ENCODE measurements at places on chromosomes 3 and 15.

DNA sequence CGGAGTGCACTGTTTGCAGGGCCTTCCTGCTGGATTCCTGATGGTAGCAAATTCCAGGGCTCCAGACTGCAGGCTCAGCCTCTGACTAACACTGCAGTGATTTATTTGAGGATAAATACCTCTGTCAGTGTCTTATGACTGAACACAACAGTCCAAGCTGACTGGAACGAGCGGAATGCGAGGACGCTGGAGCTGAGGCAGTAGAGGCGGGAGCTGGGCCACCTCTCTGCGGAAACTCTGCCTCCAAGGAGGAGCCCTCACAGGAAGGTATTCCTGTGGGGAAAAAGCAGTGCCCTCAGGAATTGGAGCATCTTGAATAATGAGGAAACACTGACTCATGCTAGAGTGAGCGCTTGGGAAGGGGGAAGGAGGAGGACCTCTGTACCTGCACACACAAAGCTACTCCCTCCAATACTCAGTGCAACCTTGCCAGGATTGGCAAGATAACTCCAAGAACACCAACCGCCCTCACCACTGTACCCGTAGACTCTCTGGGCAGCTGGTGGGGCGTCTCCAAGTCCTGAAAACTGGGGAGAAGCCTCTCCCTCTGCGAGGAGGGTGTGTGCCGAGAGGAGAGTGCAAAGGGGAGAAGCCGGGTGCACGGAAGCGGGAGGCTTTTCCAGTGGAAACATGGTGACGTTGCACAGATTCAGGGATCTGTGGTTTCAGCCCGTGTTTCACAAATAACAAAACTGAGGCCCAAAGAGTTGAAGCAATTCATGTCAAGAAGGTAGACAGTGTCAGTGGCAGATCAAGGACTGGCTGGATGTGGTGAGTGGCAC lies 43.0 kb downstream of the VGLL4 start:
- no peak for DNase-seq

GRCh38 chr15:70423267-70423666 lies 325.6 kb upstream of the TLE3 start:
- DNase-seq: no peak

DNA sequence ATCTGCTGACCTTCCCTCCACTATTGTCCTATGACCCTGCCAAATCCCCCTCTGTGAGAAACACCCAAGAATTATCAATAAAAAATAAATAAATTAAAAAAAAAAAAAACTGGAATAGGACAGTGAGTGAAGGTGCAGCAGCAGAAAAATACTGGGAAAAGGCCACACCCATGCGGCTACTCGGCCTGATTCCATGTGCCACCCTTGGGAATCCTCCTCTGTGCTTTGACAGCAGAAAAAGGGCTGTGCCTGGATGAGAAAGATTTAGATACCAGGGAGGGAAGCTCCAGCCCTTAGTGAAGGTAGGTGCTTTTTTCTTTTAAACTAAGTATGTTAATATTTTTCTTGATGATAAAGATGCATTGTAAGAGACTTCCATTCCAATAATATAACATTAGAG lies 107.8 kb downstream of the CTNNB1 start:
- no peak for DNase-seq

DNA sequence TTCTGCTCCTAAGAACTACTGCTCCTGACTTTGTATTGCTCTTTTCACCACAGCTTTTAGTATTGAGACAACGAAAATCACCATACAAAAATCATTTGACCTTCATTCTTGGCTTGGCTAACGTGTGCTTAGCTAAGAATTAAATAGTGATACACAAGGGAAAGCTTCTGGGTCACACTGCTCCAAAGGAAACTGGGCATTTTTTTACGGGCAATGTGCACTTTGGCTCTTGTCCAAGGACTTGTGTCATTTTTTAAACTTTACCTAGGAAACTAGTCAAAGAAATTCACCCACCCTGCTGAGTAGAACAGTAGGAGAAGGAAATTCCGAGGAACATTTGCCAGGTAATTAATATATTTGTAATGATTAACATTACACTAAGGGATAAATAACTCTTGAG lies 19.8 kb downstream of the WDR72 start:
- no peak for DNase-seq

- DNase-seq: no peak
Observed at GRCh38 chr3:11954312-11954934, 49.8 kb upstream of the SYN2 start.

DNA sequence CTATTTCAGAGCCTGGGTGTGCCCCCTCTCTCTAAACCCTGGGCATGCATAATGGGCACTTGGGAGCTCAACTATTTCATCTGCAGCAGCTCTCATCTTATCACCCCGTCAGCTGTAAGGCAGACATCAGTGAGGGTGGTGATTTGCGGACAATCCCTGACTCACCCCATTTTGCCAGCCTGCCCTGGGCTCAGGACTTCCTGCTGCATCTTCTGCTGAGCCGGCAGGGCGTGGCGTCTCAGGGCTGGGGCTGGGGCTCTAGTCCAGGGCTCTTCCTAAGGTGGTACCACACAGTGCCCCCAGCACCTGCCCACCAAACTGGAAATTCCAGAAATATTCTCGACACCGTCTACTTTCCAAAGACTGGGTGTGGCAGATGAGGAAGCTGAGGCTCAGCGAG lies 925 bp upstream of the PSTPIP1 start:
- DNase-seq: peak; percentile 50

DNA sequence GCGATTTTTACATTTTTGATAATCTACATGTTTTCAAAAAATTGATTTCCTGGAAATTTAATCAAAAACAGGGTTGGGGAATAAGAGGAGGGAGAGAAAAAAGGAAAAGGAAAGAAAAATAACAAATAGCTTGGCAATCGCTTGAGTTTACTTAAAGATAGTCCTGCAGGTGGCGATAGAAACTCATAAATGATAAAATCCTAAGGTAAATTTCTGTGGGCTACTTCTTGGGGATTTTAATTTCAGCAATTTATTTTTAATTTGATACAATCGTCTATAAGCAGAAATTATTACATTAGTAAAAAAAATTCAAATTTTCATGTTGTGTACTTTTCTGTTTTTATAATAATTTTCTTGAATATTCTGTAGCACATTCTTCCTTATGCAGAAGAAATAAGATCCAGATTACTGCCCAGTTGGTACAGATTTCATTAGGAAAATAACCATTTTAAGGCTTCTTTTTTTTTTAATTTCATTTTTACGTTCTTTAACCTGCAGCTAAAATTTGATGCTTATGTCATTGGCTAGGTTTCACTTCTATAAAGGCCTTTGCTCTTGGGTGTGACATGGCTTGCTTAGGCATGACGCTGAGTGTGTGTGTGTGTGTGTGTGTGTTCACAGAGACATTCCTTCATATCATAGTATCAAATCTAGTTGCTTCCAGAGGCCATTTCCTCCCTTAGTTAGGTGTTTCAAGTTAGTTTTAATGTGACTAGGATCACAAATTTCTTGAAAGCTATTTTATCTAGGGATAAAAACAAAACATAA lies 181.8 kb downstream of the MCTP2 start:
- no peak for DNase-seq

GRCh38 chr3:9149566-9149965 lies 99.9 kb downstream of the SRGAP3 start:
- DNase-seq: no peak

- no peak for DNase-seq
Observed at GRCh38 chr15:29612096-29612495, 210.2 kb downstream of the TJP1 start.

- DNase-seq: no peak
Observed at GRCh38 chr15:36517758-36518157, 61.7 kb upstream of the CDIN1 start.

DNA sequence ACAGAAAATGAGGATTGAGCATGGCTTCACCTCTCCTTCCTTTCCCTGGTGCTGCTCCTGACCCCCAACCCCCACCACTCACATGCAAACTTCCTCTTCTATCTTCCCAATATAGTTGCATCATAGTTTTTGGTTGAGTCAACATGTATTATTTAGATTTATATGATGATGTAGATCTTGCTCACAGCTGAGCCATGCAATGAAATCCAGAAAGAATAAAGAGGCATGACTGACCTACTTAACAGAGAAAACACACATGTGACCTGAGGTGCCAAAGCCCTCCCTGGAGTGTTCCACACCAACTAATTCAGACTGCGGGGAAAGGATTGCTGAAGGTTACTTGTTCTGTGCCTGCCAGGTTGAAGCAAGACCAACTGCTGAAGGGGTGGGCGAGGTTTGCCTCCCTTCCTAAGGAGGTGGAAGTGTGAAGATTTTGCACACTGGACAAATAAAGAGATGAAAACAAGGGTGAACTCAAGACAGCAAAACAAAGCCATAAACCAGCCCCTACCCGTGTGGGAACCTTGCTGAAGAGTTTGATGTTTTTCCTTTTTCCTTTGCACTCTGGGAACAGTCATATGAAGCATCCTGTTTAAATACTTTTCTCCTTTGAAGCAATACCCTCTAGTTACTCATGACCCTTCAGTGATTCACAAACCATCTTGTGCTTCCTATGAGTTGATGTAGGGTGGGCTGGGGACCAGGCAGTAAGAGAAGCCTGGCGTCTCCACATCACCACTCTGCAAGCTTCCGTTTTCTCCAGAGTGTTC lies 155.2 kb upstream of the UBE2E1 start:
- DNase-seq: no peak

GRCh38 chr3:138497851-138498250 lies 63.4 kb downstream of the ESYT3 start:
- DNase-seq: no peak

- no peak for DNase-seq
Observed at GRCh38 chr15:59791755-59792154, 102.6 kb upstream of the BNIP2 start.

DNA sequence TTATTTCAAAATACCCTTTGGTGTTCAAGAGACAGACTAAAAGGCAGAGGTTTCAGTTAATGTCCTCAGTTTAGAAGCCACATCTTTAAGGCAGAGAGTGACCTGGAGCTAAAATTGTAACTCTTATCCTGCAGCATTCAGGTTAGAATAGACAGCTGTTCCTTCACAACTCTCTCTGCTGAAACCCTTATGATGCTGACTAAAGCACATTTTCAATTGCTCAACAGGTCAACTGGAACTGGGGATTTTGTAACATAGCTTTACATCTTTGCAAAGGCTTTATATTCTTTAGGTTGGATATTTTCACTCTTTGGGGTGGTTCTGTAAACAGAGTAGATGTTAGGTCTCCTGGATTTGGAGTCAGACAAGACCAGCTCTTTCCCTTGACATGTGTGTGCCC lies 20.3 kb upstream of the PLSCR4 start:
- no peak for DNase-seq

GRCh38 chr3:136733317-136733833 lies 18.8 kb downstream of the STAG1 start:
- no peak for DNase-seq

DNA sequence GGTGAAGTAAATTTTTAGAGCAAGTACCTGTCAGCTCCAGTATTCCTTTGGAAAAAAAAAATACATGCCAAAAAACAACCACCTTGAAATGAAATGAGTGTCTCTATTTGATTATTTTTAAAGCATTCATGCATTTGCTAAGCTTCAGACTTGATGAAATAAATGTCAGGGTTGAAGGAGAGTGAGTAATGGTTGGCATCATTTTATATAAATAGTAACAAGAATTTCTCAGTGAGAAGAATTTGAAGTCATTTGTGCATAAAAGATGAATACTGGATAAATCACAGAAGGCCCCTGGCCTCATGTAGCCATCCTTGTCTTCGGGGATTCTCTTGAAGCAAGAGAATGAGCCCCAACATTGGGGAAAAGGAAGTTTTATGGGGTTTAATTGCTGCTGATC lies 318.4 kb downstream of the LPP start:
- no peak for DNase-seq

DNA sequence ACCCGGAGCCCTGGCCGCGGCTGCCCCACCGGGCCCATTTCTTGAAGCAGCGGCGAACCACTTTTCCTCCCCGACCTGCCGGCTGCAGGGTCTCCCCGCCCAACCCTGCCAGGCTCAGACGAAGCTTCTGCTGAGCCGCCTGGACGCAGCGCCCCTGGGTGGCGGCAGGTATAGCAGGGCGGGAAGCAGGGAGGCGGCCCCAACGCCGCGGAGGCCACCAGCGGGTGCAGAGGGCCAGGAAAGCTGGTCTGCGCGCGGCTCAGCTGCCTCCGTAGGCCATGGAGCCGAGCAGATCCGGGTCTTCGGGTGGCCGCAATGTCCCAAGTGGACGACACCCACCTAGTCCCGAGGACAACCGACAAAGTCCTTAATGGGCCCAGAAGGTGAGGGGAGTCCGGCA lies 21.9 kb upstream of the SRPRB start:
- no peak for DNase-seq

DNA sequence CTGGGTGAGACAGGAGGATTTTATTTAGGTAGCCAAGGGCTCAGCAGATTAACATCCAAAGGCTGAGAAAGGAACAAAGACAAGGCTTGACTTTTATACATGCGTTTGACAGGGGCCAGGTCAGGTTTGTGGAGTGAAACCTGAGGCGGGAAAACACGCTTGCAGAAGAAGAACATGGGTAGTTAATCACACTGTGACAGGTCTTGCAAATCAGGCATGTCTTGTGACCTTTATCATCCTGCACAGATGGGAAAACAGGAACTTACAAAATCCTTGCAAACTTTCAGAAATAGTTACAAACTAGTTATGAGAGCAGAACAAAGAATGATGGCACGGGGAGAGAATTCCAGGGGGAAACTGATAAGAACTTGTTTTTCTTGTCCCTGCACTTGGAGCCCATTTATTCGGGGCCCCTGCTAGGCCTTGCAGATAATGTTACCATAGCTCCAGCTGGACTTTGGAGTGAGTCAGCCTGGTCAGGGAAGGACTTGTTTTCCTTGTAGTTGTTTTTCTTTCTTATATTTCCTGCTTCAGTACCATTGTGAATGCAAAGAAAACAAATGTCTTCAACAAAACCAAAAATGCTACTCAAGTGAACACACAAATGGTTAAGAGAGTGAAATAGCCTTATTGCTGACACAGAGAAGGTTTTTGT lies 965.9 kb upstream of the ROBO1 start:
- no peak for DNase-seq

DNA sequence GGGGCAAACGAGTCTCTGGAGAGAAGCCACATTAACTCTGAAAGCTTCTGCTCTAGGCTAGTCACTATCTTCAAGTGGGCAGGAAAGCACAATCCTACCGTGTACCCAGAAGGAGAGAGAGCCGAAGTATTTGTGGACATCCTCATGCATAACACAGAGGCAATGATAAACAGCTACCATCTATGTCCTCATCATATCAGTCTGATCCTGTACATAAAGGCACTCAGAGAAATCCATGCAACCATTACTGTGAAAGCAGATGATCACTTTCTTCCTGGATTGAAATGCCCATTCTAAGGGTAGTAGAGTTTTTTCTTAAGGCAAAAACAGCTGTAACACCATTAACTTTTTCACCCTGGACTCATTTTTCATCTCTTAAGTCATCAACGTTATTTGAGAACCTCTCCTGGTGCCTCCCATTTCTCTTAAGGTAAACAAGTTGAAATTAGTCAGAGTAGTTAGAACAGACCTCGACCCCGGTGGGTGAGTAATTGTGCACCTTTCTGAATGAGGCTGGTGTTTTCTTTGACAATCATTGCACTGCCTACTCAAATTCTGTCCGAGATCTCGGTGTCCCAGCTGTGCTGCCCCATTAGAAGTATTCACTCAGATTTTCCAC lies 327.4 kb downstream of the SHQ1 start:
- peak; percentile 71 for DNase-seq

DNA sequence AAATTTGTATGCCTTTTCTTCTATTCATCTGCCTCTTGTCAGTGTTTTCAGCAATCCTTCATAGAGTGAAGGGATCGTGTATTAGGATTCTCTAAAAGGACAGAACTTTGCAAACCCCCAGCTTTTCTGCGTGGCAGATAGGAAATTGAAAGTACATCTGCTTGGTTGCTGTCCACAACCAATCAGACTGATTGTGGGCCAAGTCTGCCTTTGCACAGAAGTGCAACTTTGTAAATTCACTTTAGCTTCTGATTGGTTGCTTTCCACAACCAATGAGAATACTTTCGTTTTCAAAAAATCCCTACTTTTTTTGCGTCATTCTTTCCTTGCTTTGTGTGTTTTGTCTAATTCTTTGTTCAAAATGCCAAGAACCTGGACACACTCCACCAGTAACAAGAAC lies 847.4 kb downstream of the FHIT start:
- DNase-seq: no peak
